ENCODE measurements at places on chromosomes 2 and 18.

DNA sequence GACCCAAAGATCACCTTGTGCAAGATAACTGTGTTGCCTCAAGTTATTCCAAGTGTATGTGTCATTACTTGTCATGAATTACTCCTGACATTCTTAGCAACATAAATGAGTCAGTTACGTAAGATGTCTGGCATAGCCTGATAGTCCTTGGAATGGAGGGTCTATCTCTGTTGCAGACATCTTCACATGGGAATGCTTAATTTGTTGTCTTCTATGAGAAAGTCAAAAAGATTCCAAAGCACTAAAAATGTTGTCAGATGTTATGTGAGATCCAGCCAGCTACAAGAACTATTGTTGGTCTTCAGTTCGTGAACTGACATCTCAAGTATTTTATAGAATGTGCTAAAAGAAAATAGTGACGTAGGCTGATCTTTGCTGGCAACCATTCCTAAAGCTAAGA, 178.2 kb upstream of the RASGRP3 start:
- no peaks in the 10 kb centered on the region for H3K27me3 ChIP-seq
- DNase-seq = no peak

DNA sequence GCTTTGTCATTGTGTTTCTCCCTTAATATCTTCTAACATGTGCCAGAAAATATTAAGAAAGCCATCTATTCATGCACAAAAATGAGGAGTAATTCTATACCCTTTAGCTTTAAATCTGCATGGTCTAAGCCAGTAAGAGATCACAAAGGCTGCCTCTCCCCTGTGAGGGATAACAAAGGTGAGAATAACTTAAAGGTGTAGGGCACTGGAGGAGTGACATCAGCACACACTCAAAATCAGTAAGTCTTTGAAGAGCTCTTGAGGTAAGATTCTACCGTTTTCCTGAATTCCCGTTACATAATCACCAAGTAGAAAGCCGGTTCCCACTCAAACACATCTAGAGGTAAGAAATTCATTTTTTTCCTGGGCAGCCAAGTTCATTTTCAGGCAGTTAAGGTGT, 123.9 kb upstream of the SULT1C3 start:
- H3K4me3 ChIP-seq = no peak overlapping the region
- H3K27ac ChIP-seq = no peak overlapping the region
- H3K4me1 ChIP-seq = no peaks in the 10 kb centered on the region
- no peaks in the 10 kb centered on the region for H3K27me3 ChIP-seq

- no peaks in the 10 kb centered on the region for H3K36me3 ChIP-seq
- no peak for DNase-seq
- H3K4me1 ChIP-seq = peaks cover 12% of the 10 kb centered on the region
- no peak overlapping the region for H3K4me3 ChIP-seq
- H3K27ac ChIP-seq = no peak overlapping the region
These were observed 11.8 kb downstream of the PLEKHM3 start for GRCh38 chr2:208013285-208014178.

DNA sequence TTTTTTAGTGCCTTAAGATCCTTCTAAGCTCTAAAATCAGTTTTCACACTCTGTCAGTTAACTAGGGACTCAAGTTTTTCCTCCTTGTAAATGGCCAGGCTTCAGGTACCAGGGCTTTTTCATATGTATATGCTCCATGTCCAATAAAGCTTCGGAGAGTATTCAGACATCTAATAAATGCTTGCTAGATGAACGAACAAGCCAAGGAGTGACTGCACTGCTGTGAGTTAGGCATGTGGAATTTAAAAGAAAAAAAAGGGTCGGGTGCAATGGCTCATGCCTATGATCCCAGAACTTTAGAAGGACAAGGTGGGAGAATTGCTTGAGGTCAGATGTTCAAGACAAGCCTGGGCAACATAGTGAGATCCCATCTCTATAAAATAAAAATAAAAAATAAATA, 81.9 kb downstream of the CDH2 start:
- no peaks in the 10 kb centered on the region for H3K4me1 ChIP-seq
- no peak overlapping the region for H3K27ac ChIP-seq
- no peaks in the 10 kb centered on the region for H3K36me3 ChIP-seq
- no peak for DNase-seq

- no peak overlapping the region for H3K4me3 ChIP-seq
- H3K27me3 ChIP-seq = peaks cover 12% of the 10 kb centered on the region
- DNase-seq = no peak
- H3K4me1 ChIP-seq = peaks cover 11% of the 10 kb centered on the region
These were observed 75.1 kb upstream of the TWIST2 start for GRCh38 chr2:238772635-238773297.

- H3K4me1 ChIP-seq = no peaks in the 10 kb centered on the region
- no peak for DNase-seq
- no peaks in the 10 kb centered on the region for H3K36me3 ChIP-seq
- H3K27me3 ChIP-seq = no peaks in the 10 kb centered on the region
- no peak overlapping the region for H3K27ac ChIP-seq
These were observed 432.0 kb downstream of the CCDC85A start for GRCh38 chr2:56615760-56616159.

DNA sequence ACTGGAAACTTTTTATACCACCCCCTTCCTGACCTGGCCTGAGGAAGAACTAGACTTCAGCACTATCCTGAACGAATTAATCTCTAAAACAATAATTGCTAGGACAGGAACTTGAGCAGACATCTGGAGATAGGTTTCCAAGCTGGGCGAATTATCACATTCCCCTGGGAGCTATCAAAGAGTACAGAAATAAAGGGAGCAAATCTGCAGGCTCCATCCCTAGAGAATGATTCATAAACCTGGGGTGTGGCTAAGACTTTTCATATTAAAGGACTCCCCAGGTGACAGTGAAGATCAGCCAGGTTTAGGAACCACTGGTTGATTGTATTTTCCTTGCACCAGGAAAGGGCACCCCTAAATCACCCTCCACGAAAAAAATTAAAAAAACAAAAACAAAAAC, 105.6 kb upstream of the NOL4 start:
- no peaks in the 10 kb centered on the region for H3K36me3 ChIP-seq
- no peaks in the 10 kb centered on the region for H3K27me3 ChIP-seq
- no peak overlapping the region for H3K4me3 ChIP-seq
- DNase-seq = no peak
- no peaks in the 10 kb centered on the region for H3K4me1 ChIP-seq

GRCh38 chr2:28348149-28348567, 44.5 kb upstream of the FOSL2 start:
- H3K36me3 ChIP-seq = peaks cover 5% of the 10 kb centered on the region
- no peak for DNase-seq
- H3K27me3 ChIP-seq = no peaks in the 10 kb centered on the region
- no peaks in the 10 kb centered on the region for H3K4me1 ChIP-seq
- H3K4me3 ChIP-seq = no peak overlapping the region

DNA sequence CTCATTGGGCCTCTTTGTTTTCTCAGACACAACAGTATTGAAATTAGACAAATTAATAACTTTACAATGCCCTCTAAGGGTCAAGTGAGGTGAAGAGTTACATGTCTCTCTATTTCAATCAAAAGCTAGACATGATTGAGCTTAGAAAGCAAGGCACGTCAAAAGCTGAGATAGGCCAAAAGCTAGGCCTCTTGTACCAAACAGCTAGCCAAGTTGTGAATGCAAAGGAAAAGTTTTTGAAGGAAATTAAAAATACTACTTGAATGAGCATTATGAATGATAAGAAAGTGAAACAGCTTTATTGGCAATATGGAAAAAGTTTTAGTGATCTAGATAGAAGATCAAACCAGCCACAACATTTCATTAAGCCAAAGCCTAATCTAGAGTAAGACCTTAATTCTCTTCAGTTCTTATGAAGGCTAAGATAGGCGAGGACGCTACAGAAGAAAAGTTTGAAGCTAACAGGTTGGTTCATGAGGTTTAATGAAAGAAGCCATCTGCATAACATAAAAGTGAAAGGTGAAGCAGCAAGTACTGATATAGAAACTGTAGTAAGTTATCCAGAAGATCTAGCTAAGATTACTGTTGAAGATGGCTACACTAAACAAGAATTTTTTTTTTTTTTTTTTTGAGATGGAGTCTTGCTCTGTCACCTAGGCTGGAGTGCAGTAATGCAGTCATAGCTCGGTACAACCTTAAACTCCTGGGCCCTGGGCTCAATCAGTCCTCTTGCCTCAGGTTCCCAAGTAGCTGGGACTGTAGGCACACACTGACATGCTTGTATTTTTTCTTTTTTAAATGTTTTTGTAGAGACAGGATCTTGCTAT, 65.5 kb downstream of the FAM117B start:
- H3K4me3 ChIP-seq = no peak overlapping the region
- peaks cover 43% of the 10 kb centered on the region for H3K4me1 ChIP-seq
- H3K27ac ChIP-seq = peak overlapping the region; percentile 20
- H3K27me3 ChIP-seq = no peaks in the 10 kb centered on the region
- DNase-seq = no peak
- H3K36me3 ChIP-seq = peaks cover 18% of the 10 kb centered on the region

DNA sequence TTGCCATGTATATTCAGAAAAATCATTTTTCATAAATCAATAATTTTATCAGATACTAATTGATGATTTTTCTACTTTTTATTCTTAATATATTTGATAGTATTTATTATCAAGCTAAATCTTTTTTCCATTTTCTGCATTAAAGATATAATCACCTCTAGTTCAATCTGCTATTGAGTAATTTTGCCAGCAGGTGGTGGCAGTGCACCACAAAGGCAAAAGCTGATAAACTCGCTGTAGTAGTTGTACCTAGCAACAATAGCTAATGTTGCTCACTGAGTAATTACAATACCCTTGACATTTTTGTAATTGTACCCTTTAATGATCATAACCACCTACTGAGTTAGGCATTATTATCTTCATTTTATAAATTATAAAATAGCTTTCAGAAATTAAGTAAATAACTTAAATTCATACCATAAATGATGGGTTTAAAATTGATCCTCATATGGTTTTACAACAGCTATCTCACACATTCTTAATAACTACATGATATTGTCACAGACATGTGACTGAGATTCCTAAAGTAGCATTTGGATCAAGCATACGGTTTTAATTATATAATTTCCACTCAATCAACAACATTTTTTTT, 52.0 kb upstream of the CALCRL start:
- H3K27me3 ChIP-seq = no peaks in the 10 kb centered on the region
- H3K27ac ChIP-seq = no peak overlapping the region
- DNase-seq = no peak
- H3K4me3 ChIP-seq = no peak overlapping the region
- H3K36me3 ChIP-seq = no peaks in the 10 kb centered on the region

DNA sequence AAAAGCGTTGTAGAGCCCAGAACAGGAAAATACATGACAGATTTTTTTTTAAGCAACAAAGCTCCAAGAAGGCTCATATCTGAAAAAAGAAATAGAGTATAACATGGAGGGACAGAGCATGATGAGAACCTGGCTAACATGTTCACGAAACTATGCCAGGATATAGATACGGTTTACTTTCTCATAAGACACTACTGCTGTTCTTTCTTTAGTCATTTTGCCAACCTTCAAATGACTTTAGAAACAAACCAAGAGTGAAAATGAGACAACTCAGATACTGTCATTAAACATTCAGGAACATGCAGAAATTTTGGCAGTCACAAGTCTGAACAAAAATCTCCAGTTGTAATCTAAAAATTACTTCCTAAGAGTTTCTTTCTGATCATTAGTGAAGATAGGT, 14.3 kb downstream of the LPIN2 start:
- H3K27ac ChIP-seq = peak overlapping the region; percentile 83
- peaks cover 19% of the 10 kb centered on the region for H3K4me1 ChIP-seq
- no peak overlapping the region for H3K4me3 ChIP-seq

- no peaks in the 10 kb centered on the region for H3K27me3 ChIP-seq
- DNase-seq = no peak
- no peak overlapping the region for H3K27ac ChIP-seq
- H3K4me1 ChIP-seq = no peaks in the 10 kb centered on the region
- H3K4me3 ChIP-seq = no peak overlapping the region
These were observed 46.4 kb downstream of the ABCG8 start for GRCh38 chr2:43885132-43885632.

DNA sequence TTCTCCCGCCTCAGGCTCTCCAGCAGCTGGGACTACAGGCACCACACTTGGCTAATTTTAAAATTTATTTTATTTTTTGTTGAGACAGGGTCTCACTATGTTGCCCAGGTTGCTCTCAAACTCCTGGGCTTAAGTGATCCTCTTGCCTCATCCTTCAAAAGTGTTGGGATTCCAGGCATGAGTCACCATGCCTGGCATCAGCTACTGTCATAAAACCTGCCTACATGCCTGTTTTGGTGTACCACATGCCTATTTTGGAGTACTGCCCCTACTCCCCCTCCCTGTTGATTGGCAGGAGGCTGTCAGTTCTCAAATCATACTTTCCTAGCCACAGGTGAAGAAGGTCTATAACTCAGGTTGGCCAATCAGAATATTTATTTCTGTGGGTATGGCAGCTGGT, 64.0 kb downstream of the CHST9 start:
- H3K36me3 ChIP-seq = no peaks in the 10 kb centered on the region
- no peak overlapping the region for H3K4me3 ChIP-seq
- no peaks in the 10 kb centered on the region for H3K4me1 ChIP-seq
- no peak for DNase-seq
- H3K27me3 ChIP-seq = no peaks in the 10 kb centered on the region
- no peak overlapping the region for H3K27ac ChIP-seq

- no peaks in the 10 kb centered on the region for H3K36me3 ChIP-seq
- no peak for DNase-seq
- no peaks in the 10 kb centered on the region for H3K4me1 ChIP-seq
- no peaks in the 10 kb centered on the region for H3K27me3 ChIP-seq
- no peak overlapping the region for H3K27ac ChIP-seq
These were observed 230.9 kb upstream of the RGPD4 start for GRCh38 chr2:107595749-107596148.

DNA sequence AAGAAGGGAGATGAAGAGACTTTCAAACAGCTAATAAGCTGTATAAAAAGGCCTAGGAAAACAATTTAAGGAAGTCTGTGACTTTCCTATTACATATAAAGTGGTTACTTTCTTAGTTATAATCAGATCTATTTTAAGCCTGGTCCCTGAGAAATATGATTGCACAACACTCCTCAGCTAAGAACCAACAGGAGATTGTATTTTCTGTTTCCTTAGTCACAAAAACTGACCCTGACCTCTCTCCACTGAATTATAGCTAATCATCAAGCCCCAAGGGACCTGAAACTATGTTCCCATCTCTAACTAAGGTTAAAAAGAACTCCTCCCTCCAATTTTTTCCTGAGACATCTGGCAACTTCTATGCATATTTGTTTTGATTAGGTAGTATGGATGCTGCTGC, 106.9 kb downstream of the ROCK1 start:
- DNase-seq = no peak
- H3K27ac ChIP-seq = no peak overlapping the region
- H3K27me3 ChIP-seq = no peaks in the 10 kb centered on the region
- H3K4me3 ChIP-seq = no peak overlapping the region

DNA sequence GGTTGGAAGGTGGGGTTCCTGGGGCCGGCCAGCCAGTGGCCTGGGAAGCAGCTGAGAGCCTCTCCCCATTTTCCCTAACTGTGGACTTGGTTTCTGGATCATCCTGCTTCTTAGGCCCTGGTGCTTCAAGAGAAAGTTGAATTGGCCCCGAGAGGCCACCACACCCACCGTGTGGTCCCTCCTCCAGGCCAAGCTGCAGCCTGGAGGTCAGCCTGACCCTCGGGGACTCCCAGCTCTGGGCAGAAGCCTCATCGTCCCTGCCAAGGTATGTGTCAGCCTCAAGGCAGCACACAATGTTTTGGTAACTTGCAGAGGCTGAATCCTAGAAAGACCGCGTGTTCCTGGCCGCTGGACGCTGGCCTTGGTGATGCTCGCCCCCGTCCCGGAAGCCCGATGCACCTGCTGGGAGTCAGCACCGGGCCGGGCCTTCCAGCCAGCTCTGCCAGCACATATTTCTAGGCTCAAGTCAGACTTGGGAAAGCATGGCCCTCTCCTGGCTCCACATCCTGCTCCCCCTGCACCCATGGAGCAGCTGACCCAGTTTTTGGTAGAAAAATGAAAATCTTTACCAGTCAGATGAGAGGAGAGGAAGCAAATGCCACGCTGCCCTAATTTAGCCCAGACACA, 72.6 kb downstream of the ACTR2 start:
- peaks cover 30% of the 10 kb centered on the region for H3K4me1 ChIP-seq
- H3K4me3 ChIP-seq = peak overlapping the region; percentile 88
- H3K27me3 ChIP-seq = no peaks in the 10 kb centered on the region
- H3K27ac ChIP-seq = no peak overlapping the region

Measured in naive B cell (primary cell).